ENCODE measurements at places on chromosomes 6 and 20.
A peak's percentile ranks its signal among the peaks of the same experiment; 100 is the strongest.

DNA sequence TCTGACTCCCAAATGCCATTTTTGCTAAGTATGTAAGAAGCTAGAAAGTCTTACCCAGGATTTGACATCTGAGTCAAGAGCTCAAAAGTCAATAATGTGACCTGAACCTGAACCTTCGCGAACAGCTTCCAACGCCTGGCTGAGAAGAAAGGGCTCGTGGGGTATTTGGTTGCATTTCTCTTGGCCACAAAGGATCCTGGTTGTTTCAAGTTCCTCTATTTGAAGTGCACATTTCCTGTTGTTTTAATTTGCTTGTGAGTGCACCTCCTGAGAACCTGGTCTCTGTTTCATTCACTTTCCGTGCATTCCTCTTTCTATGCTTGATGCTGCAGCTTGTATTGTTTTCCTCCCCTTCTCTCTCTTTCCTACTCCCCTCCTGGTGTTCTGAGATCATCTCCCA, 212.5 kb downstream of the FOXA2 start:
- DNase-seq = no peak

GRCh38 chr6:167532410-167533288, 207.8 kb downstream of the TTLL2 start:
- DNase-seq = no peak

DNA sequence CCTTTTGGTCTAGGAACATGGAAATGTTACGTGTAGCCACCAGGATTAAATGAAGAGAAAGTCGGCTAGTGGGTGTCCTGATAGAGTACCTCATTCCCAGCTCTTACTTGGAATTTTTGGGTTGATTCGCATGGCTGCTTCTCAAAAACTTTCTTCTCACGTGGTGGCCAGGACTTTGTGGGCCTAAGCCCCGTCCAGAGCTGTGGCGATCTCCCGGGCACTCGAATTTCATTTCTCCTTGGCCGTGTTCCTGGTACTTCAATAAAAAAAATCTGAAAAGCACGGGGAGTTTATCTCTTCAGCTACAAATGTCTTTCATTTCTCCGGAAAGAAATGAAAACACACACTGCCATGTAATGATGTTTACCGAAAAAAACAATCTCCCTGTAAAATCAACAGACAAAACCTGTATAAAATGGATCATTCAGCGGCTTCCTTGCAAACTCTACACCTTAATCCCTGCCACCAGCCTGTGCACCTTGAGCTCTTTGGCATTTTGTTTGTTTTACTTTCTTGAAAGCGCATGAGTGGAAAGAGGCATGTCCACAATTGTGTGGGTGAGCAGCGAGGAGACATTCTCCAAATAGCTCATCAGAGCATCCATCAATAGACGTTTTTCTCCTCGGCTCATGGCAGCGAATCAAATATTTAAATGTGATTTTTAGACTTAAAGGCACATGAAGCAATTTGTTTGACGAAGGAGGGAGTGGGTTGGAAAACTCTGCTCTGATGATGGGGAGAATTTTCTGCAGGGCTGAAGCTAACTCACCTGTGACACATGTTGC, 173.1 kb downstream of the TFAP2C start:
- DNase-seq = no peak

- no peak for DNase-seq
Measured at GRCh38 chr6:134753001-134753400, 196.9 kb downstream of the ALDH8A1 start.

DNA sequence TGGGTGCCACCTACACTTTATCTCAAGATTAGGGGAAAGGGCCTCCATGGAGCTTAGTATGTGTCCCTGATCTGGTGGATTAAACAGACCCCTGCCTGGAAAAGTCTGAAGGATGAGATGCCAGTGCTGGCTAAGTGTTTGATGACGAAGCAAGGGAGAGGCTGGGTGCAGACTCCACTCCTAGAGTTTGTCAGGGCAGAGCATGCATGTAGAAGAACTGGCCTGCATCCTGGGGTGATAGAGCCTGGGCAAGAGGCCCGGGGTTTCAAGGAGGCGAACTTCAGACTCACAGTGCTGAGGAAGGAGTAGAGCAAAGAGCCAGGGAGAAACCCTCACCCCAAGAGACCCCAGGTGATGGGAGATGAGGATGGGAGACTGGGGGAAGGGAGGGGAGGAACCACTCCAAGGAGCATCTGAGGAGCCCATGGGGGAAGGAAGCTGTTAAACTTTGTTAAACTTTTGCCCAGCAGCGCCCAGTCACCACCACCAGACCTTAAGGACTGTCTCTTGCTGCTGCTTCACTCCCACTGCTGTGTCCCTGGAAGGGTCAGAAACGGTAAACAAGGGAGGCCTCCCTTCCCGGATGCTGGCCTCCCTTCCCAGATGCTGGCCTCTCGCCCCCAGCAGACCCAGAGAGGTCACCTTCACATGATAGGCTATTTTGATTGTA, 61.6 kb downstream of the RPRD1B start:
- no peak for DNase-seq

GRCh38 chr6:33740794-33741193, 5.9 kb downstream of the IP6K3 start:
- DNase-seq = no peak

DNA sequence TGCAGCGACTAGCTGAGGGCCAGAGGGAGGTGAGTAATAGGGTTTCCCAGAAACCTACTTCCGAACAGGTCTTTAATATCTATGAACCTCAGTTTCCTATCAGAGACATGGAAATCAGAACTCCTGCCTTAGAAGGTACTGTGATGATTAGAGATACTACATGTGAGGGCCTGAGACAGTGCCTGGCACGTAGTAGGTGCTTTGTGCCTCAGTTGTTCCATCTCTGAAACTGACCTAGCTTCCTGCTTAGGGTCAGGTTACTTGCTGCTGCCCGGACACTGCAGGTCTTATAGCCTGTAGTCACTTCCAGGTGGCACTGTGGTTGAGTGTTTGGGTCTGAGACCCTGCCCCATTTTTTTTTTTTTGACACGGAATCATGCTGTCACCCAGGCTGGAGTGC, 20.9 kb downstream of the RAB44 start:
- DNase-seq = no peak

DNA sequence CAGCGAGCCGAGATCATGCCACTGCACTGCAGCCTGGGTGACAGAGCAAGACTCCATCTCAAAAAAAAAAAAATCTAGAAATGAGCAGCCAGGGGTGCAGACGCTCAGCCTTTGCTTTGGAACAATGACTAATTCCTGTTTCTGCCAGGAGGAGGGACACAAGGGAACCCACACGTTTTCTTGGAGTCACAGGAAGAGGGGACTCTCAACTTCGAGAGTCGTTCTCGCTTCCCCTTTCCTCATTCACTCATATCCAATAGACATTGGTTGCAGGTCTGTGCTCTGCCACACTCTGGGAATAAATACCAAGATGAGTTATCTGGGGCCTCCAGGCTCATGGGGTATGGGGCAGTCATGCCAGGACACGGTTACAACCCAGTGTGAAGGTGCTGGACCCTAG, 91.5 kb upstream of the RREB1 start:
- DNase-seq = no peak

- DNase-seq = no peak
Measured at GRCh38 chr6:50093116-50093937, 43.6 kb upstream of the DEFB112 start.

DNA sequence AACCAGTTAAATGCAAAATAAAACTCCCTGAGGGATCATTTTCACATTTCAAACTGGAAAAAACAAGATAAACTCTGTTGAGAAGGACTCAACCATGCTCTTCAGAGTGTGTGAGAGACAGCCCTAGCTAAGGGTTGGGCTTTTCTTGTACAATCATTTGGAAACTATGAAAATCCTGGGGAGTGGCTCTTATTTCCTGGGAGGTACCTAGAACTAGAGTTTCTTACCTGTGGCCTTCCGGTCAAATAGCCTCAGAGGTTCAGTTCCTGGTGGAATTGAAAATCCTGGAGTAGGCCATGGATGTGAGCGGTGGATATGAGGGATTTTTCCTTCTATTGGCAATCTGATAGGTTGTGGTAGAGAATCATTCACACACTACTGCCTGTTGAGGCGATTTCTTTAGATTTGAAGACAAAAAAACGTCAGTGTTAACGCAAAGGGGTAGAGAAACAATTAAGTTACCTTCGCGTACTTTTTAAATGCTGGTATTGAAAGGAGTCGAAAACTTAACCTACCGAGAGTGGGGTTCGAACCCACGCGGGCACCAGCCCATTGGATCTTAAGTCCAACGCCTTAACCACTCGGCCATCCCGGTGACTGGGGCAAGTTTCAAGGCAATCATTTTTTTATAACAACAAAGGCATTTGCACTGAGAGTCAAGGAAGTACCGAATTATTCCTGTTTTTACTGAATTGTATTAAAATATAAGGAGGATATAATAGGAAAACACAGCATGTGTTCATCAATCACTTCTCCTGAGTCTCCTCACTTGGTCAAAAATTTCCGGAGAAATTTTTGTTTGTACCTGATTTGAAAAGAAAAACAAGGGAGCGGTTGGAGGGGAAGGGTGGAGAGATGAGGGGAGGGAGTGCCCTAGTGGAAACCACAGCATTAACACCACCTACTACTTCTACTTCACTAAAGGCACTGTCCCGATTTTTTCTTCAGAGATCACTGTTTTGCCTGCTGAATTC, 191.3 kb downstream of the OR2B2 start:
- peak; percentile 73 for DNase-seq

- peak; percentile 78 for DNase-seq
Measured at GRCh38 chr6:90411292-90411781, 114.7 kb upstream of the BACH2 start.

DNA sequence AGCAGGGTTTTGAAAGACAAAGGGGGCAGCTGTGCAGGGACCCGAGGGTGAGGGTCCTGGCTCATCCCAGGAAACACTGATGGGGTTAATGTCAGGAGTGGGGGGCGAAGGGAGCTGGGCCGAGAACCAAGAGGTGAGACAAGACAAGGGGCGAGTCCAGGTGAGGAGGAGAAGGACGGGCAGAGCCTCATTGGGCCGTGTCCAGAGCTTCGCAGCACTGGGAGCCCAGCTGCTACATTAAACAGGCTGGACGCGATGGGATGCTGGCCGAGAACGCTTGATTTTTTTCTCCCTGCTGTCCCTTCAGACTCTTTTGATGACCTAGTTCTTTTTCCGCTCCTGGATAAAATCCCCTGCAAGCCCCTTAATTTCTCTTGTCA, 172.8 kb upstream of the SNX9 start:
- DNase-seq = no peak

DNA sequence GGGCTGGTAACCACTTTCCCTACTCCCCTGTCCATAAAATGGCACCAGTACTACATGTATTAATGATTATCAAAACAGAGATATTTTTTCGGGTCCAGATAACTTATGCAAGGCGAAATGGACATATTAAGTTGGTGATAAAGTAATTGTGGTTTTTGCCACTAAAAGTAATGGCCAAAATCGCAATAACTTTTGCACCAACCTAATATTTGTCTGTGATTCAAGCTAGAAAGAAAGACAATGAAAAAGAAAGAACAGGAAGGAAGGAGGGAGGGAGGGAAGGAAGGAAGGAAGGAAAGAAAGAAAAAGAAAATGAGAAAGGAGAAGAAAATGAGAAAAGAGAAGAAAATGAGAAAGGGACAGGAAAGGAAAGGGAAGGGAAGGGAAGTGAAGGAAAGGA, 922.9 kb downstream of the TBC1D32 start:
- DNase-seq = no peak

- no peak for DNase-seq
Measured at GRCh38 chr6:35596448-35597442, 84.0 kb upstream of the TULP1 start.

DNA sequence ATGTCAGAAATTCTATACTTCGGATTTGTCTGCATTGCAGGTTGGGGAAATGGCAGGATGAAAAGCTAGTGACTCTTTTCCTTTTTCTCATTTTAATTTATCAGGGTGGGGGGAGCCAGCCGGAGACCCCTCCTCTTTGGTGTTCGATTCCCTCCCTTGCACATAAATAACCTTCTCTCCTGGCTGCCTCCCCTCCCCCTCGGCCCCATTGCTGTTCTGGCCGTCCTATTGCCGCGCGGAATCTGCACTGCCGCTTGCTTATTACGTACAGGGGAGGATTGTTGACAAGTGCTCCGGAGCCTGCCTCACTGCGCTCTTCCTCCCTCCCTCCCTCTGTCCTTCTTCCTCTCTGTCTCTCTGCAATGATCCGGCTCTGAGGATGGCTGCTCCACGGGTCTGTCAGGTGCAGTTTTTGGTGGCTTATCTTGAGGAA, 154.7 kb downstream of the JARID2 start:
- no peak for DNase-seq

DNA sequence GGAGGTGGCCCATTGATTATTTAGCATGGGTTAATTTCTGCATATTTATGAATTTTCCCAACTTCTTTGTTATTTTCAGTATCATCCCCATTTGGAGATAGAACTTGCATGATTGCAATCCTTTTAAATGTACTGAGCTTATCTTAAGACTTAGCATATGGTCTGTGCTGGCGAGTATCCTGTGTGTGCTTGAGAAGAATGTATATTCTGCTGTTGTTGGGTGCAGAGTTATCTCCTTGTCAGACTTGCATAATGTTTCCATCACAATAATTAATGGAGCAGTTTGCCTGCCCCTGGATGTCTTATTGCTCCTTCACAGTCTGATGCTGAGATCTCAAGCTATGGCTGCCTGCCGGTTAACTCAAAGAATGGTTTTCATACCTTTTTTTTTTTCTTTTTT, 112.6 kb downstream of the CDYL start:
- no peak for DNase-seq

DNA sequence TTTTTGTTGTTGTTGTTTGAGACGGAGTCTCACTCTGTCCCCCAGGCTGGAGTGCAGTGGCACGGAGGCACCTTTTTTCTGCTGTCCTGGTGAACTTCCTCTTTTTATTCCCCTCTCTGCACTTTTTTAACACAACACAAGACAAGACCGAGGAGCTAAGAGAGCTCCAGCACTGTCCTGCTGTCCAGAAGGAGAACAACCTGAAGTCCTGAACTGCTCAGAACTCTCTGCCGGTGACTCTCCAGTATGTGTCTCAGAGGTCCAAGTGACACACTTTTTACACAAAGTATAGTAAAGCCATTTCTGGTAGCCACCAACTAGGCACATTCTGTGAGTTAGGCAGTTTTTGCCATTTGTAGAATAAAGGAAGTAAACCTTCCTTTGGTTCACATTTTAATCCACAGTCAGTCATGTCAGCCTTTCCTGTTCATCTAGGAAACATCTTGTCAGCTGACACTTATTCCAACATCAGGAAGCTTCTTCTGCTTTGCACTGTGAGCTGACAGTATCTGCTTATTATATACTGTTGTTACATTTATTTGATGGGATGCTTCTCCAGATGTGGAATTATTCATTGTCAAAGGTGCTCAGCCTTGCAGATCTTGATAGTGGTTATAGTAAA, 28.1 kb upstream of the TXNDC5 start:
- DNase-seq = no peak
